Stimulated activated CD8-positive, alpha-beta memory T cell treated with anti-CD3 and anti-CD28 coated beads, Interleukin-4, amount 100 ng/mL, for 1 hour (primary cell): ENCODE measurements at places on chromosomes 11 and 22.

- no peak for DNase-seq
Measured at GRCh38 chr22:23110922-23111527, 30.8 kb downstream of the RSPH14 start.

GRCh38 chr22:24099666-24100065 is 81.6 kb upstream of the SUSD2 start:
- DNase-seq: no peak

- no peak for DNase-seq
Measured at GRCh38 chr11:3707176-3707575, 36.0 kb upstream of the CHRNA10 start.

GRCh38 chr11:129894278-129895125 is 876 bp downstream of the NFRKB start:
- DNase-seq: no peak

DNA sequence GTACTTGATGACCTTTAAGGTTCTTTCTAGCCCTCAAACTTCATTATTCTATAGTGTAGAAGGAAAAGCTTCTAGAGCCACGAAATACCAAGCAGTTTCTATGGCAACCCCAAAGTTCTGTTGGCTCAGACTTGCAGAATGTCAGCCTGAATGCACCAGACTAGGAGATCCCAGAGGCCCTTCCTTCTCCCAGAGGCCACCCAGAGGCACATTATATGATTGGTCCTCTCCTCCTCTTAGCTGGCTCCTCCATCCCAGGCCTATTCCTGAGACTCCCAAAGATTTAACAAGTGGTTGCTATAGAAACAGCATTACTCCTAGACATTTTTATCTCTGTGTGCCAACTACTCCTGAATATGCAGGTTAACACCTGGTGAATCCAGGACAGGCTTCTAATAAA is 69.2 kb upstream of the CCDC90B start:
- DNase-seq: no peak

GRCh38 chr22:45290410-45290936 is 5.7 kb downstream of the UPK3A start:
- no peak for DNase-seq

DNA sequence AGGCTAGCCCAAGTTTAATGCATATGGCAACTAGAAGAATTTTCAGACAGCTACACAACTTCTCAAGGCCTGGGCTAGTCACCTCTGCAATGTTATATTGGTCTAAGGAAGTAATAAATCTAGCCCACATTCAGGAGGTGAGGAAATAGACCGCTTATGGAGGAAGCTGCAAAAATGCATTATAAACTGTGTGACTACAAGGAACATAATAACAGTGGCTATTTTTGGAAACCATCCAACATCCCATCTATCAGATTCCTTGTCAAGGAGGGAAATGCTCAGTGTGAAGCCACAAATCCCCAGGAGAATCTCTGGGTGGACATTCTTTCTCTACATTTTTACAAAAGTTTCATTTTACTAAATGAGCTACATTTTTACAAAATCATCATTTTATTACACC is 76.1 kb downstream of the BBOX1 start:
- DNase-seq: no peak

DNA sequence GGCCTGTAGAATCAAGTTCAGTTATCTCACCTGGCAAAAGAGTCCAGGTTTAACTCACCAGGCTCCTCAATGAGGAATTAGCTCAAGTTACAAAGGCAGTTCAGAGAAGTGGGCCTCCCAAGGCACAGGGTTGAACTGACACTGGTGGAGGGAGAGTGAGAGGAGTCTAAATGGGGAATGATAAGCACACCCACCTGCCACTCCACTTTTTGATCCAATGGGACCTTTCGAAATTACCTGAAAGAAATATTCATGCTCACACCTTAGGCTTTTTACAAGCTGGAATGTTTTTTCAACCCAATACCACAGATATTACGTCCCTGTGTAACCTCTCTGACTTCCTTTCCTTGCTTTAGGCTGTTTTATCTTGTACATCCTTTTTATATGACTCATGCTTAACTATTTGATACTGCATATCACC is 642.7 kb upstream of the TENM4 start:
- no peak for DNase-seq

- no peak for DNase-seq
Measured at GRCh38 chr22:31378123-31378522, 21.3 kb upstream of the DRG1 start.

DNA sequence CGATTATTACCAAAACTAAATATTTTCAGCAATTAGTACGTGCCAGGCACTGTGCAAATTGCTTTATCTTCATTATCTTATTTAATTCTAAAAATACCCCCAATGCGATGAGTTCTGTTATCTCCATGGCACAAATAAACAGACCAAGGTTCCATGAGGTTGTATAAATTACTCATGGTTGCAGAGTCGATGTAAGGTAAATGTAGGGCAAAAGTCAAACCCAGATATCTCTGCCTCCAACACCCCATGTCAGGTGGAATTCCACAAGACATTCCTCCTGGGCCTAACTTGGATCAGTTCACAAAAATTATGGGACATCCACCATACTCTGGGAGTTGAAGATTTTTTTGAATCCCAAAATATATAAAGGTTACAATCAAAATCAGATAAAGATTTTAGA is 43.7 kb downstream of the ISX start:
- DNase-seq: no peak

GRCh38 chr11:44657836-44658505 is 68.8 kb upstream of the TSPAN18 start:
- DNase-seq: no peak

DNA sequence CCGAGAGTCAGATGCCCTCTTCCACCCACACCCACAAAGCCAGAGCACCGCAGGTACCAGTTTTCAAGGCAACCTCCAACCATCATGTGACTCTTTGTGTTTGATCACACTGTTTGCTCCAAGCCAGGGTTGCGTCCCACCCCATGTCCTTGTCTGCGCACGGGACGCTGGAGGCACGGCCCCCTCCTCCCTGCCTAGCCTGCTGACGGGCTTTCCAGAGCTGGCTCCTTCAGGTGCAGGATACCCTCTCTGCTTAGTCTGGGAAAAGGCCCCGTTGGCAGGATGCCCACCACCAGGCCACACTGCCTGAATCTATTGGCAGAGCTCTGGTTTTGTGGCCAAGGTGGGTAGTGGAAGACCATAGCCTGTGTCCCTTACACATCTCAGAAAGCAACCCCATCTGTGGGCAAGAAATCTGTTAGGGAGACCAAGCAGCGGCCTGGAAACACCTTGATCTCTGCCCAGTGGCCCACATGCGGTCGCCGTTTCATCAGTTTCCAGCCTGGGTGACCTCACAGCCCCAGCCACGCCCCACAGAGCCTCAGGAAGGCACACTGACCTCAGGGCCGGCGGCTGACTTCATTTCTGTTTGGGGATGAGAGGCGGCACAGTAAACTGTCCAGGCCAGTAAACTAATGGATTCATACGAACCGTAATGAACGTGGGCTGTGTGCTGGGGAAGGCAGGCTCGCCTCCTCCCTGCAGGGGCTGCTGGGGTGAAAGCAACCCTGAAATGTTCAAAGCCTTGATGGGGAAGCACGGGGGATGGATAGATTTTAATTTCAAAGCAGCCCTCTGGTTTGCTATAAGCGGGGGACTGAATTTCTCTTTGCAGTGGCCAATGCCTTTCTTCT is 25.8 kb downstream of the CDPF1 start:
- DNase-seq: no peak

- no peak for DNase-seq
Measured at GRCh38 chr11:112318661-112319060, 58.0 kb upstream of the PLET1 start.

- DNase-seq: no peak
Measured at GRCh38 chr11:34194576-34195335, 89.3 kb downstream of the NAT10 start.

- DNase-seq: no peak
Measured at GRCh38 chr22:44316393-44317122, 3.8 kb upstream of the SHISAL1 start.

GRCh38 chr22:33620085-33620484 is 300.2 kb downstream of the LARGE1 start:
- no peak for DNase-seq

DNA sequence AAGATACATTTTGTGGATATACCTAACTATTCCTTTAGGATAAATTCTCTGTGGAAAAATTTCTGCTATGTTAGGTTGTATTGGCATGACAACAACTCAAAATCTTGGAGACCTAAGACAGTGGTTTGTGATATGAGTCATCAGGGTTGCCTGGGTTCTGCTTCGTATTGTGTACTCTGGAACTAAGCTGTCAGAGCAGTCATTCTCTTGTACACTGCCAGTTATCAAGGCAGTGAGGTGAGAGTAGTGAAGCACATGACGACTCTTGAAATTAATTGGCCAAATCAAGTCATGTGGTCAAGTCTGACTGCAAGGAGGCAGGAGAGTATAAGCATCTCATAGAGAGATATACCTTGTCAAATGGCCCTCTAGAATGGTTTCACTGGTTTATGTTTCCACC is 104.4 kb downstream of the FANCF start:
- no peak for DNase-seq

- DNase-seq: no peak
Measured at GRCh38 chr11:35313760-35314153, 105.6 kb downstream of the SLC1A2 start.

DNA sequence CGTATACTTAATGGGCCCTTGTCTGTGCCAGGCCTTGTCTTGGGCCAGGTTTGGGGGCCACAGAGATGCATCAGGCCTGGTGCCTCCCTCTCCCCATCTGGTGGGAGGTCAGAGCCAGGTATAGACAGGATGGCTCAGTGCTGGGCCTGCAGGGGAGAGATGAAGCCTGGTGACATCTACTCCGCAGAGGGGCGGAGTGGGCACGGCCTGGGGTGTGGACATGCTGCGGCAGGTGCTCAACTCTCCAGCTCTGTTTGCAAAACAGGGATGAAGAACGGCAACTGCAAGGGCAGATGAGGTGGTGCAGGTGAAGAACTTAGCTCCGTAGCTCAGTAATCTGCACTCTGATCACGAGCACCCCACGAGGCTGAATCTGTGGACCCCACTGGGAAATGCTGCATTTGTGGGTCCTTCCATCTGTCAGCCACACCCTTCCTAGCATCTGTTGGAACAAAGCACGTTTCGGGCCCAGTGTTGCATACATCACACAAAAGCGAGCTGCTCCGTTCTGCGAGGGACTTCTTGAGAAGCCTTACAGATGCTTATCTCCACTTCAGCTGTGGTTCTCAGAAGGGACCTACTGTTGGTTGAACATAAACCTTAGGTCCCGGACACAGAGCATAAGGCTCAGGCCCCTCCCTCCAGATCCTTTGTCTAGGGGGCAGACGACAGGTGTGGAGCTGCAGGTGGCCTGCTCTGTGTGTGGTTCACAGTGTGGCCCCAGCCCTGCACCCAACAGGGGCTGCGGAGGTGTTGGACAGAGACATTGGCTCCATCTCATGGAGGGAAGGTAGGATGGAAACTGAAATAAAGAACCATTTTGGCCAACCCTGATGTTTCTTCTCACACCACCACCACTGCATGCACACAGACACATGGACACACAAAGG is 78.3 kb downstream of the LRRC32 start:
- no peak for DNase-seq

- DNase-seq: no peak
Measured at GRCh38 chr11:29166306-29166705, 850.5 kb downstream of the KCNA4 start.
